ENCODE measurements at places on chromosomes 13 and 19.

DNA sequence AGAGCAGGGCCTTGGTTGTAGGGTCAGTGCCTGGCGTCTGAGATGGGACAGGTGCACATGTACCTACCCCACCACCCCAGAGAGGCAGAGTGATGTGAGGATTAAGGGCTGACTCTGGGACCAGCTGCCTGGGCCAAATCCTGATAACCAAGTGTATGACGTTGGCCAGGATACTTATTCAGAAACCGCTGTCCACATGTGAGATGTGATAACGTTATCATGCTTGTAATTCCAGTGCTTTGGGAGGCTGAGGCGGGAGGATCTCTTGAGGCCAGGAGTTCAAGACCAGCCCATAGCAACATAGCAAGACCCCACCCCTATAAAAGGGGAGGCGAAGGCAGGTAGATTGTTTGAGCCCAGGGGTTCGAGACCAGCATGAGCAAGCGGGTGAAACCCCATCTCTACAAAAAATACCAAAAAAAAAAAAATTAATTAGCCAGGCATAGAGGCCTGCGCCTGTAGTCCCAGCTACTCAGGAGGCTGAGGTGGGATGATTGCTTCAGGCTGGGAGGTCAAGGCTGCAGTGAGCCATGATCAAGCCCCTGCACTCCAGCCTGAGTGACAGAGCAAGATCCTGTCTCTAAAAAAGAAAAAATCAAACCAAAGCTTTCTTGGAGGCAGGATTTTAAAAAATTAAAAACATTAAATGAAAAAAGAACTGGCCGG, 10.0 kb downstream of the ADGRE5 start:
- peak; percentile 76 for DNase-seq

GRCh38 chr13:40039061-40039460, 383.6 kb downstream of the COG6 start:
- DNase-seq: no peak

- DNase-seq: no peak
Observed at GRCh38 chr13:104014803-104015645, 948.8 kb upstream of the SLC10A2 start.

- peak; percentile 81 for DNase-seq
Observed at GRCh38 chr19:17394891-17395415, 957 bp upstream of the CCDC194 start.

DNA sequence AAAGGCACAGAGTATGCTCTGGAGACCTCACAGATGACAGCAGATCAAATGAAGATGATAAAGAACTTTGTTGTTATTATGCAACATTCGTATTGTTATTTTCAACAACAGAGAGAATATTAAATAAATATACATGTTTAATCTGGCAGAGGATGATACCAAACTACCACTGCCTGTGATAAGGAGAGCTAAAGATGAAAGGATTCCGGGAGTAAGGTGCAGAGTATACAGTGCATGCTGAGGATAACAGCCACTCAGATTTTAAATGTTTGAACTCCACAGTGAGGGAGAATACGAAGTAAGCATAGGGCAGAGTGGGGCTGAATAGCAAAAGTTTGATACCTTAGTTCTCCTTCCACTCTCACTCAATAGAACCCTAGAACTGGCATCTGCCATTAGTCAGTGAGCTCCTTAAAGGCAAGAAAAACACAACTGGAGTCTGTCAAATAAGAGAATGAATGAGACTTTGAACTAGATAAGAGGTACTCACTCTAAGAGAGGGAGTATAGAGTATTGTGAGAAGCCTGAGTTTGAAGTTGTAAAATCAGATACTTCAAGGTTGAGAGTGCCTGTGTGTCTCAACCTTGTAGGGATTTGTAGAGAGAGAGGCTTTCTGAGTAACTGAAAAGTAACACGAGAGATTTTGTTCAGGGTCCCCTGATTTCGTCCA, 78.5 kb downstream of the STARD13 start:
- DNase-seq: no peak

DNA sequence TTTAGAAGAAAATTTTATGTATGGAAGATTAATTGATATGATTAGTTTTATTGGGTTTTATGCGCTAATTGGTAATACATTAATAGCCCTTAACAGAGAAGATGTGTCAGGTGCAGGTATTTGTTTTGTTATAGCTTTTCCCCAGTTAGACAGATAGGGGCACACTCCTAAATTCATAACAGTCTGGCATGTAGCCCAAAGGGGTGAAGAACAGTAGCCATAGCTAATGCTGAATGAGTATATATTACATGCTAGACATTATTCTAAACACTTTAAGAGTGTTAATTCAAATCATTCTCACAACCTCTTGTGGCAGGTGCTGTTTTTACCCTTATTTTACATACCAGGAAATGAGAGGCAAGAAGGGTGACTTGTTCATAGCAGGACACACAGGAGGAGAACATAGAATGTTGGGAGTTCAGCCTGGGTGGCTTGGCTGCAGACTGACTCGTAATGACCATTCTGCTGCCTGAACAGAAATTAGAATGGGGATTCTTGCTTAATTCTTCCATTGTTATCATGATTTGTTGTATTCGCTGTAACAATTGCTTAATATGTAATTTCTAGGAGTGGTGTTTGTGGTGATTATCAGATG, 20.1 kb downstream of the PCCA start:
- DNase-seq: no peak

DNA sequence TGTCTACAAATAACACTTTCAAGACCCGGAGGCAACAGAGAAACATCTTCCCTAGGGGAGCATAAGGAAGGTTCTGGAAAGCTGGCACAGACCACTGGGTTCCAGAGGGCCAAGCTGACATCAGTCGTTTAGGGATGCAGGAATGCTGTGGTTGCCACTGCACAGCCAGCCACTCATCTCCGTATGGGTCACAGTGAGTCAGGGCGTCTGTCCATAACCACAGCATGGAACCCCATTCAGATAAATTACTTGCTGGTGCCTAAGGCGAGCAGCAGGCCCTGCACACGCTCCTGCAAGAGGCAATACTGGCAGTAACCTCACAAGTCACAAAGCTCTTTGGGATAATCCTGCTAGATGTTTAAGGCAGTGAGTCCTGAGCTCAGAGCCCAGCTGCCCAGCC, 140.9 kb upstream of the UBL3 start:
- DNase-seq: no peak

- DNase-seq: no peak
Observed at GRCh38 chr13:99509479-99509878, 8.2 kb downstream of the TM9SF2 start.

DNA sequence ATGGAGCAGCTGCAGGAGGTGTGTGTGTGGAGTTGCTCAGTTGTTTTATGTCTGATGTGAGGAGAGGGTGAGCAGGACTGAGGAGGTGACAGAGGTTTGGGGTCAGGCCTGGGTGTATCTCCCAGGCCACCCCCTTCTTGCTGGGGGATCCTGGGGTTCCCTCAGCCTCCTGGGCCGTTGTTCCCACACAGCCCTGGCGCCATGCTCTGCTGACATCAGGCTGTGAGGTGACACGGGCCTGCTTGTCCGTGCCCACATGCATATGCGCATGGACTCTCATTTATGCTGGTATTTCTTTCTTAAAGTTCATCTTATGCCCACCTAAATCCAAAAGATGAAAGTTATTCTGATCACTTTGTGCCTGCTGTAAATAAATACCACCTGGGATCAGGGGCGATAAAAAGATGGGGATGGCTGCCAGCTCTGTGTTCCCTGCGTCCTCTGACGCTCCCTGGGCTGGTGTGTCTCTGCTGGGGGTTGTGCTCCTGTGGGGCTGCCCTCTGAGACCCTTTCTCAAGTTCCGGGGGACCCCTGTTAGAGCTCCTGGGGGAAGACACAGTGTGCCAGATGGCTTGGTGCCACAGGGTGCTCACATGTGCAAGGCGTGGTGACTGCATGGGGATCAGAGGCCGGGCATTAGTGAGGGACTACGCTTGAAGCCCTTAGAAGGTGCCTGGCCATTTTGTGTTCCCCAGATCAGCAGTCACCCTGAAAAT, 12.6 kb downstream of the NAXD start:
- DNase-seq: no peak

DNA sequence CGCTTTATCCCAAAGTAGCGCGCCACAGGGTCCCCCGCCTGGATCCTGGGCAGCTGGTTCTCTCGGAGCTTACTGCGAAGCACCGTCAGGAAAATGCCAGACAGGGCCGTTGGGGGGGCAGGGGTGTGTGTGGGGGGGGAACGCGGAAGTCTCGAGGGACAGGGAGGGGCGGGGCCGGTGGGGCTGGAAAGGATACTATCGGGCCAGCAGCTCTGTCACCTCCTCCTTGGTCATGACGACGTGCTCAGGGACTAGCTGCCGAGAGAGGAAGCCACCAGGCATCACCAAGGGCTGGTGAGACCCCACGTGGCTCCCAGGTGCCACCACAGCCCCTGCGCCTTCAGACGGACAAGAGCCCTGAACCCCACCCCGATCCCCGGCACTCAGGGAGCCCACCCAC, 5.3 kb downstream of the POLR2E start:
- DNase-seq: peak; percentile 12

- DNase-seq: no peak
Observed at GRCh38 chr13:87677496-87678371, 6.6 kb downstream of the SLITRK5 start.

DNA sequence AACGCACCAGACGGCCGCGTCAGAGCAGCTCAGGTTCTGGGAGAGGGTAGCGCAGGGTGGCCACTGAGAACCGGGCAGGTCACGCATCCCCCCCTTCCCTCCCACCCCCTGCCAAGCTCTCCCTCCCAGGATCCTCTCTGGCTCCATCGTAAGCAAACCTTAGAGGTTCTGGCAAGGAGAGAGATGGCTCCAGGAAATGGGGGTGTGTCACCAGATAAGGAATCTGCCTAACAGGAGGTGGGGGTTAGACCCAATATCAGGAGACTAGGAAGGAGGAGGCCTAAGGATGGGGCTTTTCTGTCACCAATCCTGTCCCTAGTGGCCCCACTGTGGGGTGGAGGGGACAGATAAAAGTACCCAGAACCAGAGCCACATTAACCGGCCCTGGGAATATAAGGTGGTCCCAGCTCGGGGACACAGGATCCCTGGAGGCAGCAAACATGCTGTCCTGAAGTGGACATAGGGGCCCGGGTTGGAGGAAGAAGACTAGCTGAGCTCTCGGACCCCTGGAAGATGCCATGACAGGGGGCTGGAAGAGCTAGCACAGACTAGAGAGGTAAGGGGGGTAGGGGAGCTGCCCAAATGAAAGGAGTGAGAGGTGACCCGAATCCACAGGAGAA, 1.9 kb downstream of the PPP1R12C start:
- peak; percentile 78 for DNase-seq

GRCh38 chr19:51448411-51449016, 9.7 kb downstream of the SIGLEC8 start:
- DNase-seq: peak; percentile 72

DNA sequence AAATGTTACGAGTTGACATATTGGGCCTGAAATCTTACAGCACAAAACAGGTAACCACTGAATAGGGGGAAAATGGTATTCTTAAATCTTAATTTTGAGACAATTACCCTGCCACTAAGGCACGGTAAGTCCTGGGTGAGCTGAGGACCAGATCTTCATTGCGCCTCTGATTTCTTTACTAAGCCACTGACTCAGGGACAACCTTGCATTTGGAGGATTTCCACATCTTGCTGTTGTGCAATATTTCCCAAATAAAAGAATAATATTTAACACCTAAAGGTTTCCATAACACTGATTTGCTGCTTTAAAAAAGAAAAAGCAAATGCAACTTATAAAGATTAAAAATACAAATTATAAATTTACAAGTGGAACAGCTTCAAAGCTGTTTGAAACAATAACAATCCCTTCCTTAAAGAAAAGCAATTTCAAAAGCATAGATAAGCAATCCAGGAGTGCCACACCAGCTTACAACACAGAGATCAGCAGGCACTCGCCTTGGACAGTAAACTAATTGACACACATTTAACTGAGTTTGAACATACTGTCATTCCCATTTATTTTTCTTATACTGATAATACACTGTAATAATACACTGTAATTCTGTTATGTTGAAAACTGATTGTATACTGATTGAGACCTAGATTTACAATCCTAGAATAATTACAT, 79.6 kb upstream of the DOCK9 start:
- no peak for DNase-seq

GRCh38 chr13:52925775-52926285, 77.4 kb upstream of the PCDH8 start:
- DNase-seq: no peak

DNA sequence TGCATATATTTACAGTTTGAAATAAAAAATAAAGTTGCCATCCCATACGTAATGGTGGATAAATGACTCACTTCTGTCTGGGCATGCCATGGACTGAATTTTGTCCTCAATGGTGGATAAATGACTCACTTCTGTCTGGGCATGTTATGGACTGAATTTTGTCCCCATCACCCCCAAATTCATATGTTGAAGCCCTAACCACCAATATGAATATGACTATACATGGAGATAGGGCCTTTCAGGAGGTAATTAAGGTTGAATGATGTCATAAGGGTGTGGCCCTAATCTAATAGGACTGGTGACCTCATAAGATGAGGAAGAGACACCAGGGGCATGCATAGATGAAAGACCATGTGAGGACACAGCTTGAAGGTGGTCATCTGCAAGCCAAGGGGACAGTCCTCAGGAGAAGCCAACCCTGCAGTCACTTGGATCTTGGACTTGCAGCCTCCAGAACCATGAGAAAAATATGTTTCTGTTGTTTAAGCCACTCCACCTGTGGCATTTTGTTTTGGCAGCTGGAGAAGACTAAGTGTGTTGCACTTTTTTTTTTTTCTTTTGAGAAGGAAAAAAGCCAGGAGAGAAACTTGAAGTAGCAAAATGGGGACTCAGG, 41.8 kb downstream of the RFC3 start:
- DNase-seq: peak; percentile 3

- no peak for DNase-seq
Observed at GRCh38 chr19:28221736-28222135, 991.2 kb downstream of the UQCRFS1 start.

GRCh38 chr19:2962018-2962670, 15.2 kb upstream of the TLE6 start:
- DNase-seq: peak; percentile 65

DNA sequence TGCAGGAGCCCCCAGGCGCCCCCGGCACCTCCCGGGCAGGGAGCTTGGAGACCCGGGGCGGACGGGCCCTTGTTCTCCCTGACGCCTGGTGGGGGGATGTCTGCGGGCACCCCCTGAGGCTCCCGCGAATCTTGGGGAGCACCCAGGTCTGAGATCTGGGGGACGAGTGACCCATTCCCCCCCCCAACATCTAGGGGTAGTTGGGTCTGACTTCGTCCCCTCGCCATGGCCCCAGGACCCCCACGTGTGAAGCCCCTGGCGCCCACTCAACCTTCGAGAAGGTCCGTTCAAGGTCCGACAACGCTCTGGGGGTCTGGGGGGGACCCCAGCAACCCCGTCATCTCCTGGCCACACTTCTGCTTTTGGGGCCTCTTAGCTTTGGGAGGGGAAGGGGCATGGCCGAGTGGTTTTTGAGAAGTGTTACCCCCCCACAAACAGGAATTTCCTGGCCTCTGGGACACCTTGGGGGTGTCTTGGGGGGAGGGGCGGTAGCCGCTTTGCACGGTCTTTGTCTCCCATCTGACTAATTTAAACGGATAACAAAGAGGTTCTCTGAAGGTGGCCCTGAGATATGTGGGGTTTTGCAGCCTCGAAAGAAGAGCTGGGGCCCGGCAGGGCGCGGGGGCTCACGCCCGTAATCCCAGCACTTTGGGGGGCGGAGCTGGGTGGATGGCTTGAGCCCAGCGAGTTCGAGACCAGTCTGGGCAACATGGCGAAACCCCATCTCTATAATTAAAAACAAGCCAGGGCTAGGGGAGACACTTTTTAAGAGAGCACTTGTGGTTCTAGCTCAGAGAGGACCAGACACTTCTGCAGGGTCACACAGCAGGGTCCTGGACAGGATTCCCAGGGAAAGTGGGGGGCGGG, 608 bp downstream of the CNN2 start:
- DNase-seq: peak; percentile 45
